ENCODE measurements at places on chromosomes 3 and 15.

DNA sequence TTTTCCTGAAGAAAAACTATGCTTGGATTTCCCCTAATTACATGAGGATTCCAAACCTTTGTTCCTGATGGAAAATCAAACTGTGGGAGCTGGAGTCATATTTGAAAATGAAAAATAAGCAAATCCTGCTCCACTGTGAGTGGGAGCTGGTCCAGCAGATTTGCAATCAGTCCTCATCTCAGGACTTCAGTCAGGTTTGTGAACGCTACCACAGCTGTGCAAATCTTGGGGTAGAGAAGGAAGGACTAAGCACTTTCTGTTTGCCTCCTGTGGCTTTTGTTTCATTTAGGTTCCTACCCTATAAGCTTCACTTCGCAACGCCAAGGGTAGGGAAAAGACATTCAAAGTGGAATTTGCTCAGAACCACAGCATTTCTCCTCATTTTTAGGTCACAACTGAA, 238.2 kb downstream of the TUSC7 start:
- no peaks in the 10 kb centered on the region for H3K36me3 ChIP-seq
- H3K27me3 ChIP-seq, result no peaks in the 10 kb centered on the region
- DNase-seq, result no peak
- H3K27ac ChIP-seq, result no peak overlapping the region

DNA sequence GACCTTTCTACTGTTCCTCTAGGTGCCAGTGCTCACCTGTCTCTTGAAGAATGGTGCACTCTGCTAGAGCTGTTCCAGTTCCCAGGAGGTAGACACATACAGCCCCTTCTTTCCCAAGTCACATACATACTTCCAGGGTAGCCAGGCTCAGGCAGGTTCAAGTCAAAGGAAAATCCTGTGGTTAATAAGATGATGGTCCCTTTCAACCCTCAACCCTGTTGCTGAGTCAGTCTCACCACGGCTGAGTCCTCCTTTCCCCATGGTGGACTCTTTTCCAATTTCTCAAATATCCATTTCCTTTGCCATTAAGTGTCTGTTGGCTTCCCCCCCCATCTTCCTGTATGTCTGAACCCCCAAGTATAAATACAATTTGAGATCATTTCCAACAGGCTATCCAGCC, 56.1 kb upstream of the ACAN start:
- DNase-seq, result no peak
- no peak overlapping the region for H3K4me3 ChIP-seq
- H3K4me1 ChIP-seq, result no peaks in the 10 kb centered on the region
- no peaks in the 10 kb centered on the region for H3K36me3 ChIP-seq
- H3K27me3 ChIP-seq, result peaks cover 34% of the 10 kb centered on the region
- H3K27ac ChIP-seq, result no peak overlapping the region

DNA sequence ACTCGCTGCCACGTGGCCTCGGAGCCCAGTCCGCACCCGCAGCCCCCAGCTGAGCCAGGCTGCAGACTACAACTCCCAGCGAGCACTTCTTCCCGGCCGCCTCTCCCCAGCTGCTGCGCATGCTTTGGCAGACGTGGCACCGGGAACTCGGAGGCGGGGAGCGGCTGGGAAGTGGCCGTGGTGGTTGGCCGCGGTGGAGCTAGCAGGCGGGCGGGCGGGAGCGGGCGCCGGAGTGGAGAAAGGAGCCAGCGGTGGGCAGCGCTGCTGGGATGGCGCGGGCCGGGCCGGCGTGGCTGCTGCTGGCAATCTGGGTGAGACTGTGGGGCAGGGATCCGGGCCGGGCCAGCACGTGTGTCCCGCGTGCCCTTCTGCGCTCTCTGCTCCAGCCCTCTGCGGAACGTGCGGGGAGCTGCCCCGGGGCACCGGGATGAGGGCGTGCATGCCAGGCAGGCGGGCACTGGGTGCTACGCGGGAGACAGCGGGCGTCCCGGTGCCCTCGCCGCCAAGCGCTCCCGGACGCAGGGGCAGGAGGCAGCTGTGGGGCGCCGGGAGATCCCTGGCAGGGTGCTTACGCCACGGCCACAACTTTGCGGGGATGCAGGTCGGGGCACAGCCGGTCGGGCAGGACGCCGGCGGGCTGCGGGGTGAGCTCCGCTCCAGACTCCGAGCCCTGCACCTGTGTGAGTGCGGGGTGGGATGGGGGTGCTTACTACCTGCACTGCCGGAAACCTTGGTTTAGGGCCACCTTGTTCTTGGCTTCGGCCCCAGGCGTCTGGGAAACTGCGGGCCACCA, at the start of gene PDIA5:
TSS of gene PDIA5 (plus strand) at position 130 of the 793 bp plus-strand sequence. CDS start at position 270, 140 bp downstream.
- peak within 1 kb of the TSS; percentile 70 for H3K27ac ChIP-seq
- peaks cover 34% of the 10 kb centered on the region for H3K4me1 ChIP-seq
- peak; percentile 88 for DNase-seq
- H3K4me3 ChIP-seq, result peak within 1 kb of the TSS; percentile 94
- peaks cover 12% of the 10 kb centered on the region for H3K27me3 ChIP-seq

- H3K27ac ChIP-seq, result no peak overlapping the region
- no peak for DNase-seq
- H3K4me1 ChIP-seq, result no peaks in the 10 kb centered on the region
- peaks cover 5% of the 10 kb centered on the region for H3K27me3 ChIP-seq
- H3K36me3 ChIP-seq, result no peaks in the 10 kb centered on the region
- no peak overlapping the region for H3K4me3 ChIP-seq
Observed at GRCh38 chr3:183122257-183122932, 23.1 kb upstream of the MCCC1 start.

GRCh38 chr3:34183114-34183513, 384.7 kb downstream of the PDCD6IP start:
- H3K4me1 ChIP-seq, result peaks cover 8% of the 10 kb centered on the region
- H3K27ac ChIP-seq, result no peak overlapping the region
- peaks cover 3% of the 10 kb centered on the region for H3K27me3 ChIP-seq
- no peak overlapping the region for H3K4me3 ChIP-seq
- H3K36me3 ChIP-seq, result no peaks in the 10 kb centered on the region

DNA sequence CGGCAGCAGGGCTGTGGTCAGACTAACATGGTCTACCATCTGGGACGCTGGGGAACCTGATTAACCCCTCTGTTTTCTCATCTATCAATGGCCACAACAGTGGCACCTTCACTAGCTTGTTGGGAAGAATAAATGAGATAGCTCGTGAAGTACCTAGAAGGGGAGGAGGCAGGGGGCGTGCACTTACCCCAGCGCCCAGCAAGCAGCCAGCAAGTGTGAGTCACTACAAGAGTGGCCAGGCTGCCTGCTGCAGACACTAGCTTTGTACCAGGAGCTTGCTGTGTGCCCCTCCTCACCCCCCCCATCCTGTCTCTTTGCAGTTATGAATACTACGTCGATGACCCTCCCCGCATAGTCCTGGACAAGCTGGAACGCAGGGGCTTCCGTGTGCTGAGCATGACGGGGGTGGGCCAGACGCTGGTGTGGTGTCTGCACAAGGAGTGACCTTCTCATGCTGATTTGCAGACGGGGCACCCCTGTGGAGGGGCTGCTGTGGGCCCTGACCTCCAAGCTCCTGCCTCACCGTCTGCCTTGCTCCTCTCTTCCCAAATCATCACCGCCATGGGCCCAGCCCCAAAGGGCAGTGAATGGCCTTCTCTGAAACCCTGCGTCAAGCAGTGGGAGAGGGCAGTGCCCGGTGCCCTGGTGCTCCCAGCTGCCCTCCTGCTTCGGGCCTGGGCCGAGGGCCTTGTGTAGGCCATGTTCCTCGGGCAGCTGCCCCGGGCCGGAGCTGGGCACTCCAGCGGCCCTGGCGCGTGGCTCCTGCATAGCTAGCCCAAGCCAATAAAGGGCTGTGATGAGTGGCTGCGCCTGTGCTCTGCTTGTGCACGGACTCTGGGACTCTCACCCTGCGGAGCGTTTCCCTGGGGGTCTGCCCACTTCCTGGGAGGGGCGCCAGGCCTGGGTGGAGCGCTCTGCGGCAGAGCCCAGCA, 2.6 kb upstream of the C15orf62 start:
- H3K27ac ChIP-seq, result peak overlapping the region; percentile 92
- H3K4me1 ChIP-seq, result peaks cover 27% of the 10 kb centered on the region
- no peak for DNase-seq
- no peaks in the 10 kb centered on the region for H3K36me3 ChIP-seq

DNA sequence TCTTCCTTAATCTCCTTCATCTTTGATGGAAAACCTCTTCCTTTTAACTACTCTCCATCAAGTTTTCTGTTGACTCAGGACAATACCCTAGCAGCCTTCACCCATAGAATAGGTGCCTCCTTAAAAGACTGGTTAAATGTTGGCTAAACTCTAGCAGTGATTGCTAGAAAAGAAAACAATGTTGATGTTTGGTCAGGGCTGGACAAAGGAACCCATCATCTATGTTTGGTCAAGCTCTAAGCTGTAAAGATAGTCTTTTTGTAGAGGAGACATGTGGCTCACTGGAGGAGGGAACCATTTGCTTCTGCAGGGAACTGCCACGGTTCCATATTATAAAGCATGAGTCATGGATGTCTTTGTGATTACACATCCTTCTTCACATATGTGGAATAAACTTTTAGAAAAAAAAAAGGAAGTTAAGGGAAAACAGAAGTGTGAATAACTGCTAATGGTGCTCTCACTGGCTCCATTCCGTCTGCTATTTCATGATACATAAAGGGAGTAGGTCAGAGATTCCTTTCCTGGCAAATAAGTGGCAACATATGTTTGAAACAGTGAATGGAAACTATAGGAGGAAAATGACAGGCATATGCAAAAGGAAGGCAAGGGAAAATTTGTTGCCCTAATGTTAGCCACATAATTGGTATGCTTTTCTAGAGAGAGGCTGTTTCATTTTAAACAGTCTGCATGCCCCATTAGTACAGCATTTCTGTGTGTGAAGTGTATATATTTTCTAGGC, 78.2 kb downstream of the CMSS1 start:
- peak overlapping the region; percentile 37 for H3K27ac ChIP-seq
- H3K36me3 ChIP-seq, result no peaks in the 10 kb centered on the region
- peaks cover 13% of the 10 kb centered on the region for H3K4me1 ChIP-seq
- H3K27me3 ChIP-seq, result no peaks in the 10 kb centered on the region

DNA sequence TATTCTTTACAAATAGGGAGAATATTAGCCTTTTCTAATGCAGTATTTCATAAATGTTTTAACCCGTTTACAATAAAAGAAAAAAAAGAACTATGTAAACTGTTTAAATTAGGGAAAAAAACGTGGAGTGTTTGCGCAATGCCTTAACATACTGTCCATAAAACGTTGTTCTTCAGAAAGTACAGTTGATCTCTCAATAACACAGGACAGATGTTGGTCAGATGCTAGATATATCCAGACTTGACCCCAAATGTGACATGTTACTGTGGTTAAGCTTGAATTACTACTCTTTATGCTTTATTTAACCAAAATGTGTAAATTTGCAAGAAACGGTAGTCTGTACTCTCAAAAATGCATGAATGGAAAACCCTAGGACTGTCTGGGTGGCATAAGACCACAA, 110.3 kb downstream of the PLOD2 start:
- no peak overlapping the region for H3K27ac ChIP-seq
- no peak overlapping the region for H3K4me3 ChIP-seq
- no peaks in the 10 kb centered on the region for H3K27me3 ChIP-seq
- no peak for DNase-seq
- H3K36me3 ChIP-seq, result no peaks in the 10 kb centered on the region
- H3K4me1 ChIP-seq, result no peaks in the 10 kb centered on the region

DNA sequence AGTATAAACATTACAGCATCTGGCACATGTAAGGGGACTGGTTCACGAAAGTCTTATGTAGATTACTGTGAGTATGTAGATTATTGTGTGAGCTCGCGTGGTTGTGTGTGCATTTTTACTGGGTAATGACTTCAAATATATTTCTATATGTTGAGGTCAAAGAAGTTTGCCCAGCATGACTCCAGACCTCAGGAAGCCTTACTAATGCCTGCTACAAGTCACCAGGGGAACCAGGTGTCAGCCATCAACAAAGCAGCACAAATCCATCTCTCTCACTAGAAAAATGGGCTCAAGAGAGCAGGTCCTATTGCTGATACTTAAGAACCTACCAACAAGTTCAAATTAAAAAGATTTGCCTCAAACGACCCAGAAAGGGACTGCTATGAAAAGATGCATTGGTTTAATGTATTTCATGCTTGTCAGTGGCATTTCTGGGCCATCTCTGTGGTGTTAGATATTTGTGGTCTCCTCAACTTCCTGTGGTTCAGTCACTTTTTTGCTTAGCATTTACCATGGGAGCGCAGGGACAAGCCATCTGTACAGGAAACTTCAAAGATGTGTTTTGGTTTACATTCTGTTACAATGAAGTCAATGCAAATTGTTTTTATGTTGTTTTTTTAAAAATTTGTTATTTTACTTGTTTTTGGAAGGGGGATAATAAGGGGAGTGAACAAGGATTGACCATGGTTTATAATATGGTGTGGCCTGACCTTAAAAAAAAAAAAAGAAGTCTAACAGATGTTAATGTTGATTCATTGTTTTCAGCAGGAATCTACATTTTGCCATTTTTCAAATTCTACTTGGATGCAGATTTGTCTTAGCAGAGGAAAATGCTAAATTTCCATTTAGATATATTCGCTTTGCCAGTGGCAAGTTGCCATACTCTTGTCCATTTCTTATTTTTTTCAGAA, 172.1 kb upstream of the ADAMTS9 start:
- peaks cover 39% of the 10 kb centered on the region for H3K4me1 ChIP-seq
- no peaks in the 10 kb centered on the region for H3K27me3 ChIP-seq
- DNase-seq, result no peak
- H3K27ac ChIP-seq, result no peak overlapping the region
- H3K4me3 ChIP-seq, result no peak overlapping the region
- H3K36me3 ChIP-seq, result no peaks in the 10 kb centered on the region

DNA sequence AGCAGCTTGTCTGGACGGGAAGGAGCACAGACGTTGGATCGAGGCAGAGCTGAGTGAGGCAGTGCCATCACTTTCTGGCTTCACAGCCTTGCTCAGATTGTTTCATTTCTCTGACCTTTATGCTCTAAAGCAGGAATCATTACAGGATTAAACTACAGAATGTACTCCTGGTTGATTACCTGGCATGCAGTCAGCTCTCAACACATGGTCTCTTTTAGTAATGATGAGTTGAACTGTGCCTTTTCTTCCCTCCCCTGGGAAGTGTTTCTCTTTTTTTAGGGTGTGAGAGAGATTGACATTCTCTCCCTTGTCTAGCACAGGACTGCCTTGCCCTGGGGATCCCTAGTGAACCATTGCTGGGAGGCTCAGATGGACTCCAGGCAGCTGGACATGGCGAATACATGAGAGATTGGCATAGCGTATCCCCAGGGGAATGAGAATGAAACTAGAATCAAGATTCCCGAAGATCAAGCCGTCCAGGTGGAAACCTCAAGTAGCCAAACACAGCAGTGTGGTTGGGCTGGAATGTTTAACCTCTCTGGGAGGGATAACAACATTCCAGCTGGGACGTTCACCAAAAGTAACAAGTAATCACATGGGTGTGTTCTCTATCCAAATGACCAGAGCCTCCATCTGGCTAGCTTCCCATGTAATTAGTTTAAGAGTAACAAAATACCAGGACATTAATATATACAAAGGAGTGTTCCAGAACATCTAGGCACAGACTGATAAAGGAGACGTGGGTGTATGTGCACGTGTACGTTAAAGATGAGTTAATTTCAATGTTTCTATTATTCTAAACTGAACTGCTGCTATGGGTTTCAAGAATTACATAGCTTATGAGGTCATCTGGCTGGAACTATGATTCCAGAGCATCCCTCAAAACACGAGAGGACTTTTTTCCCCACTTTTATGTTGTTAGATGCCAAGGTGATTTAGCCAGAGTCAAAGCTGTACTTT, 118.6 kb upstream of the NR2E3 start:
- no peak overlapping the region for H3K27ac ChIP-seq
- H3K4me1 ChIP-seq, result peaks cover 30% of the 10 kb centered on the region
- H3K36me3 ChIP-seq, result peaks cover 18% of the 10 kb centered on the region
- H3K4me3 ChIP-seq, result no peak overlapping the region
- DNase-seq, result no peak

GRCh38 chr3:197224034-197224444, 74.4 kb downstream of the DLG1 start:
- H3K36me3 ChIP-seq, result no peaks in the 10 kb centered on the region
- H3K4me3 ChIP-seq, result no peak overlapping the region
- no peak for DNase-seq
- H3K27me3 ChIP-seq, result no peaks in the 10 kb centered on the region
- H3K27ac ChIP-seq, result no peak overlapping the region

All from type B pancreatic cell (in vitro differentiated cells).